ENCODE measurements at places on chromosomes 5 and 9.
A peak's percentile ranks its signal among the peaks of the same experiment; 100 is the strongest.

DNA sequence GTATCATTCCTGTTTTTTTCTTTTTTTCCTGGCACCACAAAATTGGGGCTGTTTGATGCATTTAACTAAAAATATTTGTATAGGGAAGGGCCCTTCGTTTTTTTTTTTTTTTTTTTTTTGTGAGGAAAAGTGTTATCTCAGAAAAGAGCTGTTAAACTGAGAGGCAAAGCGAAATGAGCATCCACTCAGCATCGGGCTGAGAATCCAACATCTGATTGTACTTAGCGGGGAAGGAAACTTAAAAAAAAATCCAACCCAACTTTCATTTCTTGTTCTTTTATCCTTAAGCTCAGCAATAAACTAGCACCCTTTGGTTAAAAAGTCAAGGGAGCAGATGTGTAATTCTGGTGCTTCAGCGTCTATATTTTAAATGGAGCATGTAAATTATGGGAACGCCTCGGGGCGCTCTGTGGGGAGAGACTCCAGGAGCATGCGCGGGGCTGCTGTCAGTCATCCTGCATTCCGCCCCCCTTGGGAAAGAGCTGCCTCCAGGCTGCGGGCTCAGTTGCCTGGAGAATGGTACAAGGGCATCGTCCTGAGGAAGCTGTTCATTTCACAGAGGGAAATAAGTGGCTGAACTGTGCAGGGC lies 33.3 kb downstream of the DMRT2 start:
- no peak for DNase-seq

DNA sequence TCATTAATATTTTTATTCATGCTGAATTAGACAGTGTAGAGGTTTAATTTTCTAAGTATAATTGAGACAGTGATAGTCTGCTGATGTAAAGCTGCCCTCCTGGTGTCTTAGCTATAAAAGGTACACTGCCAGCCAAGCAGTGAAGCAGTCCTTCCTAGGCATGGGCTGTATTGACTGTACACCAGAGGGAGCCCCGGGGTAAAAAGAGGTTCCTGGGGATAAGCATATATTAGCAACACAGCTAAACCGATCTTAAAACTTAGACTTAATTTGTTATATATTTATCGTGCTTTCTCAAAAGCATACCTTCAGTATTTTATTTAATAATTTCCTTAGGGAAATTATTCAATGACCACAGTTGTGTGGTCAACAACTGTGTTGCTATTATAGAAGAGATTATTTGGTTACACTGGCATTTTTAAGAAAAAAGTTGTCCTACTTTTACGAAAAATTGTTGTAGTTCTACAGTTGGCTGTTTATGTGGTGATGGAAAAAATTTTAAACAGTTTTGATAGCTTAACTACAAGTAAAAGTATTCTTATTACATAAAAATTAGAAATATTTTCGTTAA lies 68.8 kb downstream of the ELL2 start:
- no peak for DNase-seq

- DNase-seq = no peak
Measured at GRCh38 chr5:160475864-160476438, 54.3 kb downstream of the PTTG1 start.

DNA sequence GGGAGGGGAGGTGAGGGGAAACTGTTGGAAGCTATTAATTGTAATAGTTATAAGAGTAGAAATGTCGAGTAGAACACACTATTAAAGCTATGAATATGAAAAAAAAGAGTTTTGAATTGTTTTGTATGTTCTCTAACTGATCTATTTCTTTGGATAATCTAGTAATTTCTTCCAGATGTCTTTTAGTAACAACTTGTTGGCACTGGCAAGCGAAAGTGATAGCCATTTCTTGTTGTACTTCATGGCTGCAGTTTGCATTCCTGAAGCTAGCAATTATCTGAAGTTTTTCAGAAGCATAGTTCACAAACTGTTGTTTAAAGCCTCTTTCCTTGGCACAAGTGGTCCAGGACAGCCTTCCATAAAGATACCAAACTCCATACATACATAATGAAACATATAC lies 49.4 kb upstream of the SPATA31C2 start:
- DNase-seq = no peak

- peak; percentile 71 for DNase-seq
Measured at GRCh38 chr5:1167728-1168709, 33.4 kb upstream of the SLC6A19 start.

DNA sequence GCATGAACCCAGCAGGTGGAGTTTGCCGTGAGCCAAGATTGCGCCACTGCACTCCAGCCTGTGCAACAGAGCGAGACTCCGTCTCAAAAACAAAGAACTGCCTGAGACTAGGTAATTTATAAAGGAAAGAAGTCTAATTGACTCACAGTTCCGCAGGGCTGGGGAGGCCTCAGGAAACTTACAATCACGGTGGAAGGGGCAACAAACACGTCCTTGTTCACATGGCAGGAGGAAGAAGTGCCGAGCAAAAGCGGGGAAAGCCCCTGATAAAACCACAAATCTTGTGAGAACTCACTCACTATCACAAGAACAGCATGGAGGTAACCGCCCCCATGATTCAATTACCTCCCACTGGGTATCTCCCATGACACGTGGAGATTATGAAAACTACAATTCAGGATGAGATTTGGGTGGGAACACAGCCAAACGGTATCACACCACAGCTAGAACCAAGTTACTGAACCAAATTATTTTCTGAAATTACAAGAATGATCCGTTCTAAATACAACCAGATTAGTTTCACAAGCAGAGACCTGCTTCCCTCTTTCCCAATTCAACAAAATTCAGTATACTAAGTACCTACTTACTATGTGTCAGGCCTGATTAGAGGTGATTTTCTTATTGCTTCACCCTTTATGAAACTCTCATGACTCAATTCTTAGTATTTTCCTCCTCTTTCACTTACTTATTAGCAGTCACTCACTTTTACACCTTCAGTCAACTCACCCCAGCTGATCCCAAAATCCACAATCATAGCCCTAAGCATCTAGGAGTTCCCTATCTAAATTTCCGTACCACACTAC lies 8.4 kb downstream of the UBTD2 start:
- peak; percentile 45 for DNase-seq

DNA sequence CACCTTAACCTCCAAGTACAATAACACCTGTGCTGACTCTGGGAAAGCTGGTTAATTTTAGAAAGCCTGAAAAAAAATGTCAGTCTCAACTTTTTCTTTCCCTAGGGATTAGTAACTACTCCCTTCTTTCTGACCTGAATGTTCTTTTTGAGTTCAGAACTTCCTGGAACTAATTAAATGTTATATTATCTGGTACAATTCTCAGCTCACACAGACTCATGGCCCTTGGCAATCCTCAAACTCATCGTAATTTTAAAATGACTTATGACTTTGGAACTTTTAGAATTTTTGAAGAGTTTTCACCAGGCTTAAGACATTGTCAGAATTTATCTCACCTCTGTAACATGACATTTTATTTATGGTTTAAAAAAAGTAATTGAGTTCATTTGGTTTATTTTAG lies 315.0 kb downstream of the FER start:
- DNase-seq = no peak

DNA sequence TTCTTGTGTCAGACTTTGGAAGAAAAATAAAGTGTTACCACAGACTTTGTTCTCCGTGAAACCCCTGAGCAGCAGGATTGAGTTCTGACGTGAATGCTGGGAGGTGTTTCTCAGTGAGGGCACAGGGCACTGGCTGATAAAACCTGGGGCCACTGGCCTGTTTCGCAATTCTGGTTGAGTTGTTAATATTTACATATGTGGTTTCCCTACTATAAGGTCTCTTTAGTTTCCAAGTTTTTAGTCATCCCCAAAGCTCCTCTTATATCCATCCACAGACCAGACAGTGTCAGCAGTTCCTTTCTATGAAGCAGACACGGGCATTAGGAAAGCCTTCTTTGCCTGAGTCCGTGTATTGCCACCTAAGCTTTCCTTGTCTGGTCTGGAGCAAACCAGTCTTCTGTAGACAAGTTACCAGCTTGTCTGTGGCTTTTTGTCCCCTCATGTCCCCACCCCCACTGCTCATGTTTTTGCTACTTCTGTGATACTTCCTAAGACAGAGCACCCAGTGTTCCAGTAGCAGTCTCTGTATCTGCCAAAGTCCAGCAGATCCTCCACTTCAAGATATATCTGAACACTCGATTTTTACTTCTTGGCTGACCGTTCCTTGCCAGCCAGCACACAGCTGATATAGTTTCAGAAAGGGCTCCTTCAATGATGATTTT lies 42.0 kb downstream of the ACO1 start:
- no peak for DNase-seq

- no peak for DNase-seq
Measured at GRCh38 chr5:175750511-175750931, 92.7 kb downstream of the HRH2 start.

- DNase-seq = no peak
Measured at GRCh38 chr5:100188339-100188738, 346.8 kb upstream of the FAM174A start.

DNA sequence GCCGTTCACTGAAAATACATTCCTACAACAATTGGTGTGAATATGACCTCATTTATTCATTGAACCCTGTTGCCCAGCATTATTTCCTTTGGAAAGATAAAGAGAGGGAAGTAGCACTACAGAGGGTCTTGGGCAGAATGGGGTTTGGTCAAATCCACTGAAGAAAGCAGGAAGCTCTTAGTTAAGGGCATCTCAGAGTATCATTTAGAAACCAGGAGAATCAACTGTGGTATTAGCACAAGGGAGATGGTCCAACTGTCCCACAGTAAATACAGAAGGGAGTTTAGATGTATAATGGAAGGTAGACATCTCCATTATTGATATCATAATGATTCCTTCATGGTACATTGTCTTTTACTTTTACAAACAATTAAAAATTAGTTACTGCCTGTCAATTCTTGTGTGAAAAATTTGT lies 47.1 kb downstream of the LIX1 start:
- no peak for DNase-seq

- DNase-seq = no peak
Measured at GRCh38 chr5:6472792-6473191, 24.1 kb downstream of the UBE2QL1 start.

GRCh38 chr5:118967059-118967508 lies 21.3 kb downstream of the DTWD2 start:
- no peak for DNase-seq

GRCh38 chr9:20504930-20505329 lies 117.4 kb downstream of the MLLT3 start:
- DNase-seq = peak; percentile 32

GRCh38 chr9:34556949-34557348 lies 32.6 kb downstream of the CNTFR start:
- no peak for DNase-seq

- DNase-seq = peak; percentile 16
Measured at GRCh38 chr5:132751444-132751843, 4.2 kb downstream of the CCNI2 start.

DNA sequence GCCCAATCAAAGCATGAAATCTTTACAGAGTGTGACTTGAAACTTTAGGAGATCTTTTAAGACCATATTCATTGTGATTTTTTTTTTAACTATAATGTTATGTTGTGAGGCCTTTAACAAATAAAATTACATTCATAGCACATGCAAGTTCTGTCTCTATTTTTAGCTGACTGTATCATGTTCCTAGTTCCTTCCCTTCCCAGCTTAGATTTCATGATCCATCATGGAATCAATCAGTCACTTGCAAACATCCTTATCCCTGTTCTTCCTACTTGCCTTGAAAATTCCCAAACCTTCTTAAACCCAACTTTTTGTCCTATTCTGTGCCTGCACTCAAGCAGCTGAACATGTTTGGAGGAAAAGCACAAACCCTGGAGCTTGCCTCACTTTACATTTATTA lies 141.8 kb downstream of the DMXL1 start:
- no peak for DNase-seq

All from CD4-positive, alpha-beta T cell treated with Interleukin-12 subunit alpha and Interleukin-12 subunit beta, for 1 hour (primary cell).